ENCODE measurements at places on chromosomes 7 and 10.

- DNase-seq, result no peak
Observed at GRCh38 chr7:47625861-47626715, 44.2 kb upstream of the TNS3 start.

DNA sequence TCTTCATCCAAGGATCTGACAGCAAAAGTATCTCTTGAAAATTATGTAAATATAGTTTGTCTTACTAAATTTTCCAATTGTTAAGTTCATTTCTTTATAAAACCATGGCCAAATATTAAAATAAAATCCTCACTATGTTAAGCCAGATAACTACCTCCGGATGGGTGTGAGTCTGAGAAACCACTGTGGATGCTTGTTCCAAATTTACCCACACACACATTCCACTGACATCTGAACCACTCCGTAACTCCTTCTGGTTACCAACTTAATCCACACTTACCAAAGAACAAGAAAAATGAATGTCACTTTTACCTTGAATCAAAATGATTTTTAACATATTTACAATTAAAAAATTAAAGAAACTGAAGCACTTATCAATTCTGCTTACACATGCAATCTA lies 19.7 kb downstream of the CYTH3 start:
- no peak for DNase-seq

DNA sequence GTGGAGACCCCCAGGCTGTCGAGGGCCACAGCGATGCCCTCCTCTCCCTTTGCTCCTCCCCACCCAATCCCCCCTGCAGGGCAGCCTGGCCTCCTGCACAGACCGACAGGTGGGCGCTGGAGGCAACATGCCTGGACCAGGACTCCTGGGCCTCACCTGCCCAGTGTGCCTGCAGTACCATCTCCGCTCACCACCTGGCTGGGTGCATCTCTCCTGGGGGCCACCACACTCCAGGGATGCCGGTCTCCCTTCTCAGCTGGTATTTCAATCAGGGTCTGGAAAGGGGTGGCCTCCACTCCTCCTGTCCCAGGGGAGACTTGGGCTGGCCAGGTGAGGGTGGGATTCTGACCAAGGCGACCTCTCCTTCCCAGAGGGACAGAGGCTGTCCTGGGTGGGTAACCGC lies 17.2 kb upstream of the CFAP46 start:
- DNase-seq, result no peak

DNA sequence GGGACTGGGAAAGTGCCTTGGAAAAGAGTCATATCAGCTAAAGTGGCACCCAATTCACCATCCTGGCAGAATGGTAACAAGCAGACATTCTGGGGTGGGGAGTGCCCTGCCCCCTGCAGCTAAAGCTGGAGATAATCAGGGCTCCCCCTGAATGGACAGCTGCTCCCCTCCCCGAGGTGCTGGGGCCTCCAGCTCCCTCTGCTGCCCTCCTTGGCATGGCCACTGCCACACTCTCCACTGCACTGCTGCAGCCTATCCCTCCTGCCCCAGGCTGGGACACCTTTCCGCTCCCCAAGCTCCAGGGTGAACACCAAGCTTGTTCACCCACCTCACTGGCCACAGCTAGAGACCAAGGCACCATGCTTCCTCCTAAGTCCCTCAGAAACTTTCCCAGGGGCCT lies 9.8 kb upstream of the PARD3 start:
- no peak for DNase-seq

GRCh38 chr10:44058259-44058658 lies 326.6 kb downstream of the CXCL12 start:
- no peak for DNase-seq

- no peak for DNase-seq
Observed at GRCh38 chr7:66571568-66571967, 57.1 kb upstream of the KCTD7 start.

DNA sequence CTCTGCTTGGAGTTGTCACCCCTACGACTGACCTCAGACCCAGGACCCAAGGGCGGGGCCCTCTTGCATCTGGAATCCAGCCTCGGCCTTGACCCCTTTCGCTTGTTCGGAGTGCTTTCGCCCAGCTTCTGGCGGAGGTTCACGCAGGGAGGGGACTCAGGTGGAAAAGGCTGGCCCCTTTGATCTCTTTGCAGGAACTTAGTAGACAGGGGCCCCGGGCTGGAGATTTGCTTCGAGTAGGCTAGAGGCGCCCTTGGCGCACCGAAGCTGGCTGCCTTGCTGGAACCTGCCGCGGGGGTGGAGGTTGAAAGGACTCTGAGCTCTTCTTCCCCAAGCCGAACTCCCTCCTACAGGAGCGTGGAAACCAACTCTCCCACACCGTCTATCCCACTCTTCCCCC lies 255.1 kb downstream of the OTUD1 start:
- no peak for DNase-seq

DNA sequence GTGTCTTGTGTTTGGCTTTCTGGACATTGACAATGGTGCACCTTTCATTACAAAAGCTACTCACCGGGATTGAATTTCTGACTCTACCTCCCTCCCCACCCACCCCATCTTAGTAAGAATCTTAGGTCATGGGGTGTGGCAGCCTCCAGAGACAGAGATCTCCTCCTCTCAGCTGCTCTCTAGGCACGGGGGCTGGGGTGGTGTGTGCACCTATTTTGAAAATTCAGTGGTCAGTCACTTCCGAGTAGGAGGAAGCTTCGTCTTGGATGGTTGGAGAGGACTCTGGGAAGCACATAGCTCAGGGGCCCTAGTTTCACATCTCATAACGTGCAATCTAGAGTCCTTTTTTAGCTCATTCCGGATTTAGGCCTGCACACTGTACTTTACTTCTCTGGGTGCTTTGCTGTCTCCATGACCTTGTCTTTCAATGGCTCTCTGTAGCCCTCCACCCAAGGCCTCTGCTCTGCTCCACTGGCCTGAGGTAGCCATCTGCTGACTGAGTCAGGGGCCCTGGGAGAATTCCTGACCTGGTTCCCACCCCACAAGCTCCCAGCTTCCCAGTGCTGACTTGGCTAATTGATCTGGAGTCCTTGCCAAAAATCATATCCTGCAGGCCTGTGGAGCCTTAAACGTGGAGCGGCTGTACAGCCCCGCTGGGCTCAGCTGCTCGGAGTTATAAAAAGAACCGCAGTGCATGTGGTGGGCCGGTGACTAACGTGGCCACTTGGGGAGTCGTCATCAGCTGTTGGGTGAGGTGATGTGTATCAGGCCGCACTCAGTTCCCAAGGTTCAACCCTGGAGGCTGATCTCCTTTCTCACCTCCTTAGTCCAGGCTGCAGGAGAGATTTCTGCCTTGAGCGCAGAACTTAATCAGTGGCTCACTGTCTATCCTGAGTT lies 19.3 kb upstream of the ADAMTS14 start:
- no peak for DNase-seq

DNA sequence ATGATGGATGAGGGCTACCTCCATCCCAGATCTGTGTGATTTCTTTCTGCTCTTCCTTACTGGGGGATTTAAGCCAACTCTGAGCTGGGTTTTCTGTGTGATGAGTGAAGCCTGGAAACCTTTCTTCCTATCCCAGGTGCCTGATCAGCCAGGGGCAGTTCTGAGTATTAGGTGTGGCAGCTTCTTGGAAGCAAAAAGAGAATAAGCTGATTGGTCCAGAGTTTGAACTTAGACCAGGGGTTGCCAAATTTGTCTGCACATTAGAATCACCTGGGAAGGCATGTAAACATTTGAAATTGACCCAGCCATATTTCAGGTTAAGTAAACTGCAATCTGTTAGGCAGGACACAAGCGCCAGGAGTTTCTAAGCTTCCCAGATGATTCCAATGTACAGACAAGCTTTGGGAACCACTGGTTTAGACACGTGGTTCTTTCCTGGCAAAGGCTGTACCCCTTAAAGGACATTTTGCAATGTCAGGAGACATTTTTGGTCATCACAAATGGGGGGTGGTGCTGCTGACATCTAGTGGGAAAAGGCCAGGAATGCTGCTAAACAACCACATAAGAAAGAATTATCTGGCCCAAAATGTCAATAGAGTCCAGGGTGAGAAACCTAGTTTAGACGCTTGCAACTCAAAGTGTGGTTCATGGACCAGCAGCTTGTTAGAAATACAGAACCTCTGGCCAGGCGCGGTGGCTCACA lies 160.5 kb upstream of the GHITM start:
- DNase-seq, result no peak

DNA sequence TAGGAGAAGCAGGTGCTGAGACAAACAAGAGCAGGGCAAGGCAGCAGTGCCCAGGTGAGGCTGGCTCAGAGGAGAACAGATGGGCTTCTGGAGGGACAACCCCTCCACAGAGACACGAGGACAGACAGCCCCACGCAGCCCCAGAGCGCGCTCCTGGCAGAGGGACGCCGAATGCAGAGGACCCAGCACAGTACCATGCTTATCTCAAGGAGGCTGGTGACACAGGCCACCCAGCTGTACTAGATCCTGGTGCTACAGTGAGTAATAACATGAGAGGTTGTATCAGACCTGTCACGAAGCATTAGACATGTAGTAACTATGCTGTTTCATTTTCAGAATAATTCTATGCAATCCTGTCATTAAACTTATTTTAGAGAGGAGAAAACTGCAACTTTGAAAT lies 60.4 kb upstream of the NCAPG2 start:
- no peak for DNase-seq

GRCh38 chr10:128573986-128574385 lies 447.8 kb upstream of the MKI67 start:
- DNase-seq, result no peak

DNA sequence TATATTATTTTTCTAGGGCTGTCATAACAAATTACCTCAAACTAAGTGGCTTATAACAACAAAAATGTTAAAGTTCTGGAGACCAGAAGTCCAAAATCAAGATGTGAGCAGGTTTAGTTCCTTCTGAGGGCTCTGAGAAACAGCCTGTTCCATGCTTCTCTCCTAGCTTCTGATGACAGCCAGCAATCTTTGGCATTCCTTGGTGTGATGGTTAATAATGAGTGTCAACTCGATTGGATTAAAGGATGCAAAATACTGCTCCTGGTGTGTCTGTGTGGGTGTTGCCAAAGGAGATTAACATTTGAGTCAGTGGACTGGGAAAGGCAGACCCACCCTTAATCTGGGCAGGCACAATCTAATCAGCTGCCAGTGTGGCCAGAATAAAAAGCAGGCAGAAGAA lies 26.3 kb upstream of the TNKS2 start:
- DNase-seq, result no peak

DNA sequence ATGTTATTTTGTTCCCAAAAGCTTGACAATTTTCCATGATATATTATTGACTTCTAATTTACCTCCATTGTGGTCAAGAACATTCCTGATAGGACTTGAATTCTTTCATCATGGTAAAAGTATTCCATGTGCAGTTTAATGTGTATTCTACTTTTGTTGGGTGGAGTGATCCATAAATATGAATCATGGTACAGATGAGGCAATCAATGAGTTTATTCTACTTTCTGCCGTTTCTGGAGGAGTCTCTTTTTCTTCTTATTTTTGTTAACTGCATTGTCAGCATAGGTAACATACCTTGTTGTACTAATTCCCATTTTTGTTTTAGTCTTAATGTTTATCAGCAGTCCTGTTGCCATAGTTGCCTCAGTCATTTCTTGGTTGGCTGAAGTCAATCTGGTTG lies 69.6 kb downstream of the SHOC2 start:
- no peak for DNase-seq

GRCh38 chr7:106082087-106082854 lies 29.8 kb downstream of the SYPL1 start:
- DNase-seq, result no peak

- no peak for DNase-seq
Observed at GRCh38 chr7:2474813-2475677, 1.2 kb downstream of the GRIFIN start.

- DNase-seq, result no peak
Observed at GRCh38 chr7:126698909-126699308, 553.8 kb downstream of the GRM8 start.

DNA sequence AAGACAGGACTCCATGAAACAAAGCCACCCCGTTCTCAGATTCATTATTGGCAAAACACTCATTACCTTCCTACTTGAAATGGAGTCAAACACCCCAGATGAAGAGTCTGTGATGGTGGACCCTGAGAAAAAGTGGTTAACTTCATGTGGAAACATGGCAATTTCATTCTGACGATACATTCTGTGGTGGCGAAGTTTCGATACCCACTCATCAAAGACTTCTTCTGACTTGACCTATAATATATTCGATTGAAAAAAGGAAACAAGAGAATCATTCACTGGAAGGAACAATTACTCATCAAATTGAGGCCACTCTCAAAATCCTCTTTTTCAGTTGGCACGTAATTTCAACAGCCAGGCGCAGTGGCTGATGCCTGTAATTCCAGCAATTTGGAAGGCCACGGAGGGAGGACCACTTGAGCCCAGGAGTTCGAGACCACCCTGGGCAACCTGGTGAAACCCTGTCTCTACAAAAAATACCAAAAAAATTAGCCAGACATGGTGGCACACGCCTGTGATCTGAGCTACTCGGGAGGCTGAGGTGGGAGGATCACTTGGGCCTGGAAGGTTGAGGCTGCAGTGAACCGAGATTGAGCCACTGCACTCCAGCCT lies 108.8 kb upstream of the GSDME start:
- no peak for DNase-seq

DNA sequence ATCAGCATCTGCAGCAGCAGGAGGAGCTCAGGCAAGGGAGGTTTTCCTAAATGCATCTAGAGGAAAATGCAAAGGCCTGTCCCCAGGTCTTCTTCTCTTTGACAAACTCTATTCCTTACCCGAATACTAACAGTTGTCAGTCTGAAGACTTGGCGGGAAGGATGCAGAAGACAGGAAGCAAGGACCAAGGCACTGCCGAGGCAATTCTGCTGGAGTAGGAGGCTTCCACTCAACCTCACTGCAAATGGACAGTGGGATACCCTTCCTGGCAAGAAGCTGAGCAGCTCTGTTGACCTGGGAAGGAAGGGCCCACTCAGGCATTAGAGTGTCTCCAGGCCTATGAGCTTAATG lies 373.0 kb downstream of the CCSER2 start:
- DNase-seq, result no peak

GRCh38 chr7:106543221-106543757 lies 117.7 kb downstream of the CCDC71L start:
- no peak for DNase-seq

DNA sequence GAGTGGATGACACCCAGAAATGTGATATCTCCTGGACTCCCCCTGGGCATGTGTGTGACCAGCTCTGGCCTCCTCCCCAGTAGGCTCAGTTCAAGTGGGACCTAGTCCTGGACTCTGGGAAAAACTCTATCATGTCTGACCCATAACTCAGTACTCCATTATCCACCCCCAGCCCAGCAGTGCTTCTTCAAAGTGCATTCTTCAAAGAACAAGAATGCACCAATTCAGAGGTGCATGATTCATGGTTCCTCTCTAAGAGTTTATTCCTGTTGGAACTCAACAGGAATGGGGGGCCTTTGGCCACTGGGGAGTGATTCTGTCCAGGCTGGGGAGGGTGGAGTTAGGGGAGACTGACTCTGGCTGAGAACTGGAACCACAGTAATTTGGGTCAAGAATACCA lies 173.6 kb upstream of the CXCL12 start:
- no peak for DNase-seq

GRCh38 chr10:31910016-31910415 lies 18.6 kb downstream of the ARHGAP12 start:
- DNase-seq, result no peak

DNA sequence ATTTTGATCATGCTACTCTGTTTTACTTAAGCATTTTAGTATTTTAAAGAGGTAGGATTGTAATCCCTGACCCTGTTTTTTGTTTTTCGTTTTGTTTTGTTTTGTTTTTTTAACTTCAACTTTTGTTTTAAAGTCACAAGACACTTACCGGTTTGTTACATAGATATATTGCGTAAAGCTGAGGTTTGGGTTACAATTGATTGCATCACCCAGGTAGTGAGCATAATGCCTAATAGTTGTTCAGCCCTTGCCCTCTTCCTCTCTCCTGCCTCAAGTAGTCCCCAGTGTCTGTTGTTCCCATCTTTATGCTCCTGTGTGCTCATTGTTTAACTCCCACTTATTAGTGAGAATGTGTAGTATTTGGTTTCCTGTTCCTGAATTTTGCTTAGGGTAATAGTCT lies 93.1 kb upstream of the TEX47 start:
- no peak for DNase-seq

All from stimulated activated CD8-positive, alpha-beta memory T cell treated with anti-CD3 and anti-CD28 coated beads, Interleukin-12 subunit alpha, Interleukin-12 subunit beta, amount 100 ng/mL, for 1 hour (primary cell).